Left ventricle myocardium inferior (tissue), 1 donor: ENCODE measurements at places on chromosomes 2 and 18. TPM values are rescaled to one million over a fixed set of nuclear protein-coding genes. Genes with fewer than 3 reads are reported as not detected.

GALNT1 gene
- total RNA-seq = 47.8 TPM

- no peaks in the 10 kb centered on the region for H3K36me3 ChIP-seq
- no peak for DNase-seq
- H3K27me3 ChIP-seq = peaks cover 40% of the 10 kb centered on the region
Measured at GRCh38 chr2:206217743-206218142, 56.7 kb upstream of the ZDBF2 start.

STAT4 gene
- total RNA-seq = 0.82 TPM

DNA sequence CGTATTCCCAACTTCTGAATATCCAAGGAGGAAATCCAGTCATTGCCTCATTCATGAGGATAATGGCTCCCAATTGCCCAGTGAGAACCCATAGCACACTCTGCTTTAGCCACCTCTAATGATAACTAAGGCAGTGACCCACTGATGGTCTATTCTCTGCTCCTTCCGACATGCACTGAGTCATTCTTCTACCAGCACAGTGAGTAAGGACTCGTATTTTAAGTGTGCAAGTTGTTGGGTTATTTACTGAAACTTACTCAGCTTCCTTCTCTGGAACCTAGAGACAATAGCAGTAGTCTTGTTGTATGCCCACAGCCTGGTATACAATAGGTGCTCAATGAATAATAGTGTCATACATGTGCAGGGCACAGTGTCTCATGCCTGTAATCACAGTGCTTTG, 81.1 kb upstream of the ZNF397 start:
- peaks cover 30% of the 10 kb centered on the region for H3K4me1 ChIP-seq
- no peak for DNase-seq
- no peaks in the 10 kb centered on the region for H3K36me3 ChIP-seq
- no peak overlapping the region for H3K27ac ChIP-seq
- H3K27me3 ChIP-seq = no peaks in the 10 kb centered on the region

- peaks cover 4% of the 10 kb centered on the region for H3K27me3 ChIP-seq
- H3K4me3 ChIP-seq = no peak overlapping the region
- no peak for DNase-seq
- no peaks in the 10 kb centered on the region for H3K4me1 ChIP-seq
- no peak overlapping the region for H3K27ac ChIP-seq
Measured at GRCh38 chr2:17252258-17252657, 266.0 kb downstream of the RAD51AP2 start.

GRCh38 chr2:208579678-208580077, 173.1 kb downstream of the PTH2R start:
- no peak overlapping the region for H3K4me3 ChIP-seq
- H3K36me3 ChIP-seq = no peaks in the 10 kb centered on the region
- no peaks in the 10 kb centered on the region for H3K27me3 ChIP-seq
- no peak for DNase-seq

UGT1A3 gene
- total RNA-seq = not detected

GRCh38 chr2:66477135-66477842, 42.4 kb downstream of the MEIS1 start:
- H3K4me3 ChIP-seq = no peak overlapping the region
- peak overlapping the region; percentile 82 for H3K27ac ChIP-seq
- DNase-seq = no peak
- no peaks in the 10 kb centered on the region for H3K36me3 ChIP-seq
- H3K27me3 ChIP-seq = no peaks in the 10 kb centered on the region
